ENCODE measurements at places on chromosomes 1 and 21.

GRCh38 chr21:38957575-38958322, 152.0 kb downstream of the ETS2 start:
- no peak for DNase-seq

- no peak for DNase-seq
Observed at GRCh38 chr1:182173808-182174512, 112.4 kb upstream of the ZNF648 start.

DNA sequence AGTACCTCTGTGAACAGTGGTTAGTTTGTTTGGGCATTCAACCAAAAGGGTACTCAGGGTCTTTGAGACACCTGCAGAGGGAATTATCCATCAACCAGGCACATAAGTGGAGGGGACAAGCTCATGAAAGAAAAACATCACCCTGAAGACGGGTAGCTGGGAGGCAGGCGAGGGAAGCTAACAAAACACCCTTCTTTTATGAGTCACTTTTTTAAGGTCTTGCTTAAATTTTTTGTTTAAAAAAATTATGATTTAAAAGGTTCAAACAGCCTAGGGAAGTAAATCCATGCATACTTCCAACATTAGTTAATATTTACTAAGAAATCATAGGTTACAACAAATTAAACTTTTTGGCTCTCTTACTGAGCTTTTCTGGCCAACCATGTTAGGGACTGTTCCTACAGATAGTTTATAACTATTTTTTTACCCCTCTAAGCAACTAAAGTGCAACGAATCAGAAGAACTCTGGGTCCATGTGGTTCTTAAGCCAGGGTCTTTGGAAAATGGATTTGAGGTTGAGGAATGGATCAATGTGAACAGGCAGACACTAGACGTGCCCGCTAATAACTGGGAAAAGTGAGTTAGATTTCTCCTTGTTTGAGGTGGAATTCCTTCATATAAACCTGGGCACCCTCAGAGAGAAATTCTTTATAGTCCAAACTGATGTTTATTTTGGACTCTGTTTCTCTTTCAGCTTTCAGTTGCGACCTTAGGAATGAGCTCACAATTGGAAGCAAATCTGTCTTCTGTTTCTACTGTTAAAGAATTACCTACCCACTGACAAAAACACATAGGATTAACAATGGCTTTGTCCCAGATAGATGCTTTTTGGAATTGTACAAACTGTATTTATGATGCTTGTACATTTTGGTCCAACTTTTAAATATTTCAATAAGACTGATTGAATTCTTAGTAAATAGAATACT, 123.0 kb downstream of the LYPLAL1 start:
- DNase-seq = no peak

DNA sequence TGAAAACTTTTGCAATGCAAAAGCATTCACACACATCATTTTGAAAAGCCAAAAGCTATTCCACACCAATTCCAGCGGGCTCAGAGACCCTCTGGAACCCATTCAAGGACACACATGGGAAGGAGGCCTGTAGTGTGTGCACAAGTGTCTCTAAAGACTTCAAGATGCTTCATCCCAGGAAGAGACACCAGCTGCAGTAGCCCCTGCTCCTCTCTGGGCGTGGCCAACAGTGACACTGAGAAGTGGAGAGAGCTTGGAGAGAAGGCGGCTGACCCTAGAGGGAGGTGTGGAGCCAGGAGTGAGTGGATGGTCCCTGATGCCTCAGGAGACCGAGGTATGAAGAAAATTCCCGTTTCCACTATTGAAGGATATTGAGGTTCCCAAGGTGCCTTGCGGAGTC, 14.9 kb upstream of the TNNI1 start:
- DNase-seq = peak; percentile 37

DNA sequence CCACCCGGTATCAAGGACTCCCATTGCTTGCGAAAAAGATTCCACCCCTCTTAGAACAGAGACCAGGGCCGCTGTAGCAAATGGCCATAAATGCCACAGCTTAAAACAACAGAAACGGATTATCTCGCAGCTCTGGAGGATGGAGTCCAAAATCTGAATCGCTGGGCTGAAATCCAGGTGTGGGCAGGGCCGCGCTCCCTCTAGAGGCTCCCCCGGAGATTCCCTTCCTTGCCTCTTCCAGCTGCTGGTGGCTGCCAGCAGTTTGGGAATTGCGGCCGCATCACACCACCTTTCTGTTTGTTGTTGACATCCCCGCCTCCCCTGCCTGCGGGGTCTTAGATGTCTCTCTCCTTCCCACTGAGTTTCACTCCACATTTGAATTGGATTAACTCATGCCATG, 15.6 kb downstream of the PDE9A start:
- no peak for DNase-seq

DNA sequence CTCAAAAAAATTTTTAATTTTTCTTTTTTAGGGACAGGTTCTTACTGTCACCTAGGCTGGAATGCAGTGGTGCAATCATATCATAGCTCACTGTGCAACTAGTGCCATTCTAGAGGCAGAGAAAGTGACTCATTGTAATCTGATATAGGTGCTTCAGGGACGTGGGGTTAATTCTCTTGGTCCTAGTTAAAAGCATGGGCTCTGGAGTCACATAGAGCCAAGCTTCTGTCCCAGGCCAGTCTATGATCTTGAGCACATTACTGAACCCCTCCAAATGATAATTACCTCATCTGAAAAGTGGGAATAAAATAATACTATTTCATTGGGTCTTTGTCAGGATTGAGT, 1.1 kb upstream of the ADIPOR1 start:
- peak; percentile 37 for DNase-seq

Measured in NCI-H460 (cell line).